ENCODE measurements at places on chromosomes 2 and 18.

- DNase-seq = no peak
Measured at GRCh38 chr2:8612734-8613179, 69.1 kb upstream of the ID2 start.

GRCh38 chr2:135851858-135852257 is 14.9 kb upstream of the LCT start:
- no peak for DNase-seq

DNA sequence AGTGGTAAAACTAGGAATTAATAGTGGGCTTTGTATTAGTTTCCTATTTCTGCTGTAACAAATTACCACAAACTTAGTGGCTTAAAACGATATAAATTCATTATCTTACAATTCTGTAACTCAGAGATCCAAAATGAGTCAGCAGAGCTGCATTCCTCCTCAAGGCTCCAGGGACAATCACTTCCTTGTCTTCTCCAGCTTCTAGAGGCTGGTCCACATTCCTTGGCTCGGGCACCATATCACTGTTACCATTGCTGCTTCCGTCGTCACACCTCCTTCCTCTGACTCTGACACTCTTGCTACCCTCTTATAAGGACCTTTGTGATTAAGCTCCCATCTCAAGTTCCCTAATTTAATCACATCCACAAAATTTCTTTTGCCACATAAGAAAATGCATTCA is 567.8 kb upstream of the KLHL29 start:
- DNase-seq = no peak

DNA sequence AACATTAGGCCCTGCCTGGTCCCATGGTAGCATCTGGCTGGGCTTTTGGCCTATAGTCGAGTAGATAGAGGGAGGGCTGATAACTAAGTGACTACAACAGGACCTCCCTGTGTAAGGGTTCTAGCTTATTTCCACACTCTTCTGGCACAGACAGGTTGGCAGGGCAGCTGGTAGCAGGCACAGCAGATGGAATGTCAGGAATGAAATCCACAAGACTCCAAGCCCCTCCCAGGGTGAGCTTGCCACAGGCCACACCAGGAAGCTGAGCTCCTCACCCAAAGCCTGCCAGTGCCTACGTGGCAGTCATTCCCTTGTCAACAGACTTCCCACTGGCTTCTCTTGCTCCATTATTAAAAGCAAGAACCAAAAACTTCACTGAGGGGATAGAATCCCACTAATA is 20.7 kb upstream of the C1QL2 start:
- no peak for DNase-seq

DNA sequence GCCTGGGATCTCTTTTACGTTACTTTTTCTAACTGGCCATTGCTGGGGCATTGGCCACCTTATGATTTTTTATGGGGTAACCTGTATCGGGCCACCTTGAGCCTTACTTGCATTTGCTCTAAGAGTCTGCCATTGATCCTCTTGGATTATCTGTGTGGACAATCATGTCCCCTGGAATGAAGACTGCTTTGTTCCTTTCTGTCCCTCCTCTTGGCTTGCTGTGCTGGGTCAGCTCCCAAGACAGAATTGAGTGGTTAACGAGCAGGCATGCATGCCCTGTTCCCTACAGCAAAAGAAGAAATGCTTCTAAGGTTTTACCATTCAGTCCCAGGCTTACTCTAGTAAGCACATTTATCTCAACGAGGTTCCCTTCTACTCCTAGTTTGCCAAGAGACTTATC is 46.3 kb downstream of the MAL start:
- no peak for DNase-seq

GRCh38 chr2:162965191-162965590 is 126.6 kb upstream of the KCNH7 start:
- no peak for DNase-seq

Measured in iPS DF 19.7 (cell line).